ENCODE measurements at places on chromosomes 6 and 20. TPM values are rescaled to one million over a fixed set of nuclear protein-coding genes. Genes with fewer than 3 reads are reported as not detected.

GRCh38 chr20:10536531-10536930 is 101.4 kb downstream of the SLX4IP start:
- H3K36me3 ChIP-seq = no peaks in the 10 kb centered on the region
- DNase-seq = no peak
- H3K4me3 ChIP-seq = no peak overlapping the region

- H3K27ac ChIP-seq = no peak overlapping the region
- H3K36me3 ChIP-seq = no peaks in the 10 kb centered on the region
- H3K4me1 ChIP-seq = peaks cover 7% of the 10 kb centered on the region
- H3K27me3 ChIP-seq = no peaks in the 10 kb centered on the region
Observed at GRCh38 chr6:131914967-131915751, 36.0 kb downstream of the CCN2 start.

- DNase-seq = no peak
- no peak overlapping the region for H3K27ac ChIP-seq
- H3K36me3 ChIP-seq = no peaks in the 10 kb centered on the region
- no peaks in the 10 kb centered on the region for H3K27me3 ChIP-seq
Observed at GRCh38 chr20:7585126-7585679, 355.1 kb downstream of the HAO1 start.

The WRNIP1 gene
- 37.9 TPM for total RNA-seq

Measured in Peyer's patch (tissue), 4 donors.